ENCODE measurements at places on chromosomes 5 and 9.

DNA sequence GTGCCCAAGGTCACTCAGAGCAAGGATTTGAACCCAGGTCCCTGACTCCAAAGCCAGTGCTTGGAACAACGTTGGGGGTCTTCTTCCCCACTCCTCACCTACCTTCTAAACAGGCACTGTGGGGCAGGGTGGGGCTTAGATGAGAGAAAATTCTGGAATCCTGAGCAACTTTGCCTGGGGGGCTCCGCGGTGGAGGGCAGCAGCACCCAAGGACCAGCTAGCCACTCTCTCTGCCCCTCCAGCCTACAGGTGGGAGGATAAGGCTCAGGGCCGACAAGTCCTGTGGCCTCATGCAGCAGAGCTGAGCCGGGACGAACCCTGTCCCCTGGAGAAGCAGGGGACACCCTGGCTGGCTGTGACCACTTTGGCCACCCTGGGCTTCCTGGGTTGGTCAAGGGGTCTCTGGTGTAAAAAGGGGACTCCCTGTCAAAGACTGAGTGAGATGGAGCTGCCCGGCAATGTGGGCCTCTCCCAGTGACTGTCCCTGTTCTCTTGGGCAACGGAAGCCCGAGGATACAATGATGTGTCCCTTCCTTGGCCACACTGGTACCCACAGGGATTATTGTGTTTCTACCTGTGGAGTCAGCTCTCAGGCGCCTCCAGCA lies 26.5 kb downstream of the CEL start:
- DNase-seq, result no peak

- no peak for DNase-seq
These were observed 55.9 kb upstream of the NEURL1B start for GRCh38 chr5:172585114-172585513.

GRCh38 chr9:103803245-103803644 lies 290.9 kb upstream of the SMC2 start:
- DNase-seq, result no peak

DNA sequence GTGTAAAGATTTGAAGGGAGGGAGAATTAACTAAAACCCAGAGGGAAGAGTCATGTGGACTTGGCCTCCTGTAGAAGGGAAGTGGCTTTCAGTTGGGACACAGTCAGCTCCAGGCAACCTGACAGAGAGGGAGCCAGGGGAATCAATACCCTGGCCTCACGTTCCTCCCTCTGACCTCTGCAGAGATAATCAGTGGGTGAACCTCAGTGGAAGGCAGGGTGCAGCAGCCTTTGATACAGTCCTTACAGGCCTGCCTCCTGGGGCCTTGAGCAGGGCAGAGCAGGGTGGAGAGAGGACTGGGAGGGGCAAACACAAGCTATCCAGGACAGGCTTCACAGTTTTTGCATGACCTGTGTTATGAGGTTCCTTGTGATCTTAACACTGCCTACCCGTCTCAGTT lies 61.9 kb upstream of the GPBP1 start:
- no peak for DNase-seq

- DNase-seq, result peak; percentile 63
These were observed 66.5 kb upstream of the STC2 start for GRCh38 chr5:173394701-173395100.

DNA sequence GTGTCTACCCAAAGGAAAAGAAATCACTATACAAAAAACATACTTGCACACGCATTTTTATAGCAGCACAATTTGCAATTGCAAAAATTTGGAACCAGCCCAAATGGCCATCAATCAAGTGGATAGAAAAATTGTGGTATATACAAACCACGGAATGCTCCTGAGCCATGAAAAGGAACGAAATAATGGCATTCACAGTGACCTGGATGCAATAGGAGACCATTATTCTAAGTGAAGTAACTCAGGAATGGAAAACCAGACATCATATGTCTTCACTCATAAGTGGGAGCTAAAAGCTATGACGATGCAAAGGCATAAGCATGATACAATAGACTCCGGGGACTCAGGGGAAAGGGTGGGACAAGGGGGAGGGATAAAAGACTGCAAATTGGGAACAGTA lies 78.4 kb downstream of the ENC1 start:
- DNase-seq, result no peak

- DNase-seq, result peak; percentile 93
These were observed 247.4 kb downstream of the PRELID2 start for GRCh38 chr5:145587710-145588109.

- peak; percentile 47 for DNase-seq
These were observed 12.6 kb upstream of the LPCAT1 start for GRCh38 chr5:1536322-1536845.

DNA sequence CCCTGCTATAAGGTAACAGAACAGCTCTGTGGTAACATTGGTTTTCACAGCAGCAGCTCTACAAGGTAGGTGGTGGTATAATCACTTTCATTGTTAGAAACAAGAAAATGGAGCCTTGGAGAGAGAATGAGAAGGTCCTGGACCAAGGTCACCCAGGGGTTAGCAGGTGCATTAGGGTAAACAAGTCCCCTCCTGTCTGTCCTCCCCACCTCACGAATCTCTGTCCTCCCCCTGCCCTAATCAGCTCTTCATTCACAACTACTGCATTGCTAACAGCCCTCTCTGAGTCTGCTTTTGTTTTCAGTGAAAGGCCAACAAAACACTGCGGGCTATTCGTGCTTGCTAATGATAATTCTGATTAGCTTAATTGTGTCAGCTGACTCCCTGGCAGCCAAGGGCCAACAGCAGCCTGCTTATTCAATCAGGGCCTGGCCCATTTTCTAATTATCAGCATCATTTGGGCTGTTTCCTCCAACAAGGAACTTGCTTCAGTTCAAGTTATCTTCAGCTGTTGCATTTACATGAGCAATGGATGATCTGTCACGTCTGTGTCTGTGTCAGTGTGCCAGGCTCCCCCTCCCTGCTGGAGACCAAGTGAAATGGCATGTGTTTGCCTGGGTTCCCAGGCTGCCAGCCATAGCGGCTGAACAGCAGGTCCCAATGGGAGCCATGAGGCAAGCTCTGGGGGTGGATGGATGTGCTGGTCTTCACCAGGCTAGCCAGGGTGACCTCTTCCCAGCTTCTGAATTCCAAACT lies 56.7 kb upstream of the EQTN start:
- peak; percentile 39 for DNase-seq

DNA sequence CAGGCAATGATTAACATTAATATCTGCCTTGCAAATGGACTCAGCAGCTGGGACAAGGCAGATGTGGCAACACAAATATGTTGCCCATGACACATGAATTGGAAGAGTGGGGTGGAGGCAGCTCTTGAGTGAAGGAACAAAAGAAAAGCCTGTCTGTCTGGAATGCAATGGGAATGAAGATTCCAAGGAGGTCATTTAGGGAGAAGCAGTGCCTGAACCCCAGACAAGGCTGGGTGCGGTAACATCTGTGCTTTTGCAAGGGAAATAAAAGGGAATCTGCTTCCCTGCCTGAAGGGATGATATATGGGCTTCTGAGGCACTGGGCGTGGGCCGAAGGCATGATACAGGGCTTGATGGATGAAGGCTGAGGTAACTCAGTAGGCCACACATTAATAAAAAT lies 94.1 kb upstream of the TRIM32 start:
- DNase-seq, result peak; percentile 73

- DNase-seq, result no peak
These were observed 103.2 kb downstream of the KLHL3 start for GRCh38 chr5:137632716-137633115.

- DNase-seq, result no peak
These were observed 430.6 kb upstream of the DAP start for GRCh38 chr5:11191673-11192072.

- DNase-seq, result no peak
These were observed 87.6 kb downstream of the SEMA6A start for GRCh38 chr5:116487045-116487444.

GRCh38 chr5:88607492-88607891 lies 275.5 kb downstream of the MEF2C start:
- no peak for DNase-seq

DNA sequence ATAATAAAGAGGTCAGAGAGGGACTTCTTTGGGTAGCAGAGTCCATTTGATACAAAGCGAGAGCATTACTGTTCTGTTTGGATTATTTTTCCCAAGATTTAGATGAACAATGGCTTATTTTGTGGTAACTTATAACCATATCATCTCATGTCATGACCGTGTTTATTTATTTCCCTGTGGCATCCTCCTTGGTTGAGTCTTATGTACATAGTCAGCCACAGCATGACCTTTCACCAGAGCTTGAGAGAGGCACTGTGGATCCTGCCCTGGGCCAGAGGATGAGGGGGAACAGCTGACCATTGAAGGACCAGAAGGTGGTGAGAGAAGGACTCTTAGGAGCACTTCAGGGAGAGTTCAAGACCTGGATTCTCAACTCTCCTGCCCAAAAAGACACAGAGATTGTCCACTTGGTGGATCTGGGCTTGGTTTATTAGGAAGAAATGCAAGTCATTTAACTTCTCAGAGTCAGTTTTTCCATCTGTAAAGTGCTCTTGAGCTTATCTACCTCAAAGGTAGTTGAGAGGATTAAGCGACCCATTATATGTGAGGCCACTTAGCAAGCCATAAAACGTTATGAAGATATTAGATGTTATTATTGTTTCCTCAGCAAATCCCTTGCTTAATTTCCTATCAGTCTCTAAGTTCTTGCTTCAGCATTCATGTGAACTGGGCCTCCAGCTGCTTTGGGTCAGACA lies 51.4 kb downstream of the PPIC start:
- no peak for DNase-seq

- no peak for DNase-seq
These were observed 31.3 kb downstream of the ZFAND5 start for GRCh38 chr9:72333709-72334108.

- DNase-seq, result peak; percentile 49
These were observed 390.6 kb downstream of the DNAH5 start for GRCh38 chr5:13553896-13554295.

All from GM23248 (cell line).